ENCODE measurements at places on chromosomes 3 and 15.

- DNase-seq: no peak
Measured at GRCh38 chr3:46542801-46543201, 23.3 kb downstream of the LRRC2 start.

DNA sequence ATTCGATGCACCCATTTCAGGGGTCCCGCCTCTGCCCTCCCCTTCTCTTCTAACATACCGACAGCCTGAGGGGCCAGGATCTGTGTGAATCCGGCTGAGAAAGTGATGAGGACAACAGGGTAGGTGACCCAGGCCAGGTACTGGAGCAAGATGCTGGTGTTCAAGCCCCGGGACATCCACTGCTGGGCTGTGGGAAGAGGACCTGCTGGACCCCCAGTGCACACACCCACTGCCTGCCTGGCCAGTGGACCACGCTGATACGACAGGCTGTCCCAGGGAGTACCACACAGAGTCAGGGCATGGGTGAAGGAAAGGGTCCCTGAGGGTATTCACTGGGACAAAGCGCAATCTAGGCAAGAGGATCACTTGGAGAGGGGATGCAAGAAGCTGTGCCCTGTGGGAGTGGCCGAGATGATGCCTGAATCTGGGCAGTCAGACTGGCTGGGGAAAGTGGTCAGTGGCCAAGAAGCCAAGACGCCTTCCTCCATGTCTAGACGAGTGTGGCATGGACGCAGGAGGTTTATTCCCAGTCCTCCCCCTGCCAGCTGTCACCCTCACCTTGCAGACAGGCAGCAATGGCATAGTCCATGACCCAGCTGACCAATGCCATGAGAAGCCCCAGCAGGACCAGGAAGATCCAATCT is 3.2 kb downstream of the CLCN2 start:
- DNase-seq: no peak

- DNase-seq: no peak
Measured at GRCh38 chr15:28989239-28989830, 103.6 kb downstream of the APBA2 start.

DNA sequence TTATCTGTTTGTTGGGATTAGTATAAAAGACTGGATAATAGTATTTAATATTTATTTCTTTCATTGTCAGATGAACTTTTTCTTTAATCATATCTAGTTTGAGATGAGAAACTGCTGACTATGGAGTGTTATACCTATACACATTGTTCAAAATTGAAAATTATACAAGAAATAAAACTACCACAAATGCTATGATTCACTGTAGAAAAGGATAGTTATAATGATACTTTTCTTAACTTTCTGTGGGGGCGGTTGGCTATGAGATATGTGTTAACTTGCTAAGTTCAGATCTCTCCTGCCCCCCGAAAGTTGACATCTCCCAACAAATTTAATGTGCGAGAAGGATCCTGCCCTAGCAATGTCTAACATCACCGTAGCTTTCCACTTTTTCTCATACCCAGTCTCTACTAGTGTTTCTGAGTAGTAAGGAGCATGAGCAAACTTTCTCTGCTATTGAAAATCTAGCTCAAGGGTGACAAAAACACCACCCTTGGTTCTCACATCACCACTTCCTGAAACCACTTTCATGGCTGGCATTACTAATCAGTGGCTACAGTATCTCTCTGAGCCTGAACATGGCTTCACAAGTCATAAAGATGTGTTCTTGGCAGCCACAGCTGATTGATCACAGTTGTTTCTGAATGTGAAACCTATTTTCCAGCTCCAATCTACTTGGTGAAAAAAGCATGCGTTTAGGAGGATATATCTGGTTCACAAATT is 15.8 kb upstream of the SAMMSON start:
- DNase-seq: no peak

DNA sequence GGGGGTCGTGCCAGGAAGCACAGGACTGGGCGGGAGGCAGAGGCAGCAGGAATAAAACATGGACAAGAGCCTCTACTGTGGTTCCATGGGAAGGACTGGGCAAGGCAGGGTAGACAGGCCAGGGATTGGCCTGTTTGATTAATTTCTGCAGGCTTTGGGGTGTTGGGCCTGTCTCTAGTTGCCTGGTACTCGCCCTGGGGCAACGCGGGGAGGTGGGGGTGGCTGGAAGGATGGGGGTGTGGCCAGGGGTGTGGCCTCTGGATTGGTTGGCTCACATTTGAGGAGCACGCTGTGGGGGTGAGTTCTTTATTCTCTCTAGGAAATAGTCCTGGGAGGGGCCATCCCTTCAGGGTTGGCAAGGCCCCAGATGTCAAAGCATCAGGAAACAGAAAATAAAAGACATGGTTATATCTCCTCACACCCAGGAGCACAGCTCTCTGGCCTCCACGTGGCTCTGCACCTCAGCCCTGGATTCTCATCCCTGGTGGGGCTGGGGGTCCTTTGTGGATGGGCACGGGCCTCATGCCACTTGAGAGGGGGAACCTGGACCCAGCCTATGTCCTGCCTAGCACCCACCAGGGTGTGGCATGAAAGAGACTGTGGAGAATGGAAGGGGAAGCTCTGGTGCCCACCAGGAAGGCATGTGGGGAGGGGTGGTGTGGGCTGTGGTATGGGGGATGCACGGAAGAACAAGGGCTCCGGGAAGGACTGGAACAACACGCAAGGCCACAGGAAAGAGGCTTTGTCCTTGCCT is 223.0 kb upstream of the LYSMD4 start:
- DNase-seq: no peak

GRCh38 chr15:57878573-57878972 is 172.1 kb downstream of the POLR2M start:
- DNase-seq: no peak

GRCh38 chr15:92393071-92393979 is at the start of gene ST8SIA2:
ST8SIA2 (plus strand) TSS chr15:92393881; CDS start chr15:92394065, 184 bp downstream.
- DNase-seq: no peak

- DNase-seq: no peak
Measured at GRCh38 chr3:42290966-42291714, 25.2 kb upstream of the CCK start.

GRCh38 chr3:74756674-74757073 is 142.2 kb upstream of the CNTN3 start:
- no peak for DNase-seq

DNA sequence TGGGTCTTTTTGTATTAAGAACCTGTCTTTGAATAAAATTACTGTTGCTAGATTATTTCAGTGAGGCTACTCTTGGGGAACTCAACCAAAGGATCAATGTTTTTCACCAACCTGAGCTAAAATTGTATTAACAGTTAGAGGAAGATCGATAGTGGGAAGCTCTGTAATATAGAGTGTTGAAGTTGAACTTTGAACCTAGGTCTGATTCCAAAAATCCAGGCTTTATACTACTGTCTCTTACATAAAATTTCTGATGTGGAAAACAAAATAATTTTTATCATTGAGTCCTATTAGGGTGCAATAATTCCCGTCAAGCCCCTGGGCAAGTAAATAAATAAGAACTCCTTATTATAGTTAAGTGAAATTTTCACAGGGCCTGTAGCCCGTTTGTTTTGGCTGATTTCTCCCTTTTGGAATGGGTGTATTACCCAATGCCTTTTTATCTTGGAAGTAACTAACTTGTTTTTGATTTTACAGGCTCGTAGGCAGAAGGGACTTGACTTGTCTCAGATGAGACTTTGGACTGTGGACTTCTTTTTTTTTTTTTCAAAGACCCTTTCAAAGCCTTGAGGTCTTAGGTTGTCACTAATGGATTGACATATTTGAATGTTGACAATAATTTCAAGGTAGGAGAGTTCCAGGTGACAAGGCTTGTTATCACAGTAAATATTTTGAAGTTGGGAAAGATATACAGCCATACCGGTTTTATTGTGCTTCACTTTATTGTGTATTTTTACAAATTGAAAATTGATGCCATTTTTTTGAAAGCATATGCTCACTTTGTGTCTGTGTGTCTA is 276.1 kb downstream of the NFKBIZ start:
- no peak for DNase-seq

DNA sequence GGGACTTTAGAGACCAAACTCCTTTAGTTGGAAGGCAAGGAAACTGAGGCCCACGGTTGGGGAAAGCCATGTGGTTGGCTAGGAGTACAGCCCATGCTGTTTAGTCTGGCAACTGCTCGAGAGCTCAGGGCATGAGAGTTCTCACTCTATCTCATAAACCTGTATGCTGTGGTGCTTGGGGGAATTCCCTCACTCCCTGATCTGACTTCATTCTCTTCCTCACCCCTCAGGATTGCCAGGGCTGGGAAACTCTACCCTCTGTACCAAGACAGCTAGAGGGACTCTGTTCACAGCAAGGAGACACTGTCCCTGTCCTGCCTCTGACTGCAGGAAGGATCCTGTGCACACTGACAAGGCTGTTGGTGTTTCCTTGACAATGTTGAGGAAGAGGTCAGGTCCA is 230.2 kb downstream of the ZNF621 start:
- no peak for DNase-seq

DNA sequence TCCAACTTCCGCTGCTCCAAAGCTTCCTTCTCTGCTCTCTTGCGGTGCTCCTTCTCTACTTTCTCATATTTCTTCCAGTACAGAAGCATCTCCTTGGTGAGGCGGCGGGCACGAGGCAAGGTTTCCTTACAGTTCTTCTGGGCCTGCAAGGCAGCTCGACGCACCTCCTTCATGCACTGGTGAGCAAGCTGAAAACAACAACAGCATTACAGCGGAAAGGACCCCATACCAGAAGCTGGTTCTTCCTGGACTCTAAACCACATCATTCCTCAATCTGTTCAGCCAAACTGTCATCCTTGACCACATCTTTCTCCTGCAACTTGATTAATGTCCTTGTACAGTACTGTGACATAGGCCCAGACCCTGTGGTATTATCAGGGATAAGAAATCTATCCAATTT is 36.4 kb downstream of the INO80 start:
- no peak for DNase-seq

DNA sequence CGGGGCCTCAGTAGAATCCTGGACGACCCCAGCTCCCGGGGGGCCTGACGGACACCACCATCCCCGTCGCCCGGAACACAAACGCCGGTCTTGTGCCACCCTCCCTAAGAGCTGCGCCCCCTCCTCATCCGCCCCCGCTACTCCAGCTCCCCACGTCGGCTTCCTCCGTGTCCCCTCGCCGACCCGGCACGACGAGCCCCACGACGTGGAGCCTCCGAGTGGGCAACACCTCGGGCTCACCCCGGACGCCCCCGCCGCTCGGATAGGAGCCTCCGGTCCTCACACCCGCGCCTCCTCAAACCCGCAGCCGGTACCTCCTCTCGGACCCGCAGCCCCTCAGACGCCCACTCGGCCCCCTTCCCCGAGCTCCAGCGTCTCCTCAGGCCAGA is 525 bp downstream of the NPTN start:
- DNase-seq: no peak

DNA sequence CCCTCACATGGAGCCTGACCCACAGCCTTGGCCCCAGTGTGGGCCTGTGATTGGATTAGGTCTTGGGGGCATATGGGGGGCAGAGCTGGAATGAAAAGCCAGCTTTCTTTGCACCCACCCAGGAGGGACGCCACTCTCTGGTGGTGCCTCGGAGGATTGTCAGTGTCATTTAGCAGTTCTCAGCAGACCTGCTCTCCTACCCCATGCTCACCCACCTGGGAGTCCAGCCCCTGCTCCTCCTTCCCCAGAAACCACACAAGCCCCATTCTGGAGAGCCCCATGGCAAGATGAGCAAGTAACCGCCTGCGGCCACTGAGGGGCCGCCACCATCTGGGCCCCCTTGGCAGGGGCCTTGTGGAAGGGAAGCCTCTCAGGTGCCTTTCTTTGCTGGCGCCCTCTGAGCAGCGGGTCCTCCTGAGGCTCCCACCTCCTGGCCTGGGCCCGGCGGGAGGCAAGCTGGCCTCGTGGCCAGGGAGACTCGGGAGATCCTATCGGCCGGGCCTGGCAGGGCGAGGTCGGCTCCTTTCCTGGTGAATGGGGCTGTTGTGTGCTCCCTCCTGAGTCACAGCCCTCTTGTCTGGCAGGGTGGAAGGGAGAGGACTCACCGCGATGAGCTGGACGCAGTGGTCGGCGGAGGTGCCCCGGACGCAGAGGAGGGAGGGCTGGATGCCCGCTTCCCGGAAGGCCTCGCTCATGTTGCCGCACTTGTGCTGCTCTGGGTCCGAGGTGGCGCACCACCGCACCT is 2.3 kb downstream of the MELTF start:
- no peak for DNase-seq

DNA sequence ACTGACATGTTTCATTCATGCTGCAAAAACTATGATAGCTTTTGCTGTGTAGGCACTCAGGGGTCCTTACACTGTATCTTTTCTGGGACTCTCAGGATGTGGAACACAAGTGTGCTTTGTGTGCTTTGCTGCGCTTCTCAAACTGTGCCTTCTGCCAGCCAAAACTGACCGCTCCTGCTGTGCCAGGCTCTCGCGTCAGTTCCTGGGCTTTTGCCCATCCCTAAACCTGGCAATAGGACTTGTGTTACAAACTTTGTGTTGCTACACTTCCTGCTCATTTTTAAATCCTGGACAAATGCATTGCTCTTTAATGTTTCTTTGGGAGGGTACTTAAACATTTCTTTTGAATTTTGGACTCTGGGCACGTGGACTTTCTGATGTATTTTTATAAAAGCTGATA is 60.3 kb downstream of the DIPK2A start:
- DNase-seq: no peak

GRCh38 chr15:29226436-29227208 is 43.0 kb downstream of the NSMCE3 start:
- DNase-seq: no peak

GRCh38 chr15:60344987-60345386 is 52.8 kb downstream of the ANXA2 start:
- DNase-seq: no peak

GRCh38 chr15:25543196-25543595 is 104.4 kb upstream of the UBE3A start:
- no peak for DNase-seq

GRCh38 chr3:81554801-81555200 is 206.6 kb downstream of the GBE1 start:
- no peak for DNase-seq

- DNase-seq: no peak
Measured at GRCh38 chr15:60460931-60461330, 18.0 kb downstream of the ICE2 start.

DNA sequence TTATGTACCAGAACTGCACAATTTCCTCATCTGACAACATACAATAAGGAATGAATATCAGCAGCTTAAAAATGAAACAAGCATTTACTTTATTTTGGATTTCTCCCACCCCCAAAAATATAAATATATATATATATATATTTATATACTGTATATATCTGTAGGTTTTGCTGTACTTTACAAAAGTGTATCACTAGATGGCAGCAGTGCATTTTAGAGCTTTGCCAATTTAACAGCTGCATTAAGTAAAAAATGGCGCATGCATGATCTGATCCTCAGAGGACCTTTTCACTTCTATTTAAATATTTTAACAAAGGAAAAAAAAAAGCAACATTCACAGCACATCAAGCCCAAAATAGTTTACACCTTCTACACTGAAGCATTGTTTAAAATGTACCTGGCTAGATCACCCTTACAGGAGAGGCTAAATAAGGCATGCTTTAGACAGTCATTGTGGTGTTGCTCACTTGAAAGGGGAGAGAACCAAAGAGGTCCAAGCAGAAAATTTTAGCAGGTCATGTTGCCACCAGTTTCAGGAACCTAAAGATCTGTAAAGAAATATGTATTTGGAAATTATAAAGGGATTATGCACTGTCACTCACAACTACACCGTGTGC is 72.6 kb downstream of the NPTN start:
- no peak for DNase-seq

- no peak for DNase-seq
Measured at GRCh38 chr3:177679568-177680471, 482.5 kb upstream of the TBL1XR1 start.

- DNase-seq: no peak
Measured at GRCh38 chr15:36972704-36973103, 127.6 kb downstream of the MEIS2 start.

GRCh38 chr15:100525436-100525835 is 3.3 kb downstream of the CERS3 start:
- DNase-seq: no peak

Data from T-helper 22 cell (primary cell).